ENCODE measurements at places on chromosomes 16 and 17.

GRCh38 chr16:30157214-30157613 is 26.2 kb upstream of the CORO1A start:
- no peak for DNase-seq

DNA sequence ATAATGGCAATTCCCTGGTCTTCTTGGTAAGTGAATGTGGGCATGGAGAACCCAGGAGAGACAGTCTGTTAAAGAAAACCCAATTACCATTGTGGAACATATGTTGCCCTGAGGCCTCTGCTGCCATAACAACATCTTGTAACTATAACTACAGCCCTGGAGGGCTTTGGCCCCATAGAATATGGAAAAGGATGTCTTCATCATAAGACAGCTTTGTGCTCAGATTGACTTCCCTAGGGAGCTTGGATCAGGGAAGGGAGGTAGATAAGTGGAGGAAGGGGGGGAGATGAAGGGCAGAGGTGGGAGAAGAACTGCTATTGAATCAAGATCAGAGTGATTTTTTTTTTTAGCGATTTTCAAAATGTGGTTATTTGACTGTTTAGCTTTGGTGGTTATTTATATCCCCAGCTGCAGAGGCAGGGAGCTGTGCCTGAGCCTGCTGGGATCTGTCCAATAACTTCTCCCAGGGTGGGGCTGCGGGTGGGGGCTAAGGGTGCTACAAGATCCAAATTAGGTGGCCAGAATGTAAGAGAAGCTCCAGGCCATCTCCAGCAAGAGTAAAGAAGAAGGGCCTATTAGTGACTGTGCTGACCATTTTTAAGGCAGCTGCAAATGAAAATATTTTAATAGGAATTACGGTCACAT is 5.3 kb upstream of the KAT7 start:
- DNase-seq, result no peak

- DNase-seq, result no peak
Observed at GRCh38 chr17:77749321-77749751, 209.2 kb upstream of the TNRC6C start.

- DNase-seq, result no peak
Observed at GRCh38 chr16:14331020-14331419, 259.9 kb downstream of the MRTFB start.

DNA sequence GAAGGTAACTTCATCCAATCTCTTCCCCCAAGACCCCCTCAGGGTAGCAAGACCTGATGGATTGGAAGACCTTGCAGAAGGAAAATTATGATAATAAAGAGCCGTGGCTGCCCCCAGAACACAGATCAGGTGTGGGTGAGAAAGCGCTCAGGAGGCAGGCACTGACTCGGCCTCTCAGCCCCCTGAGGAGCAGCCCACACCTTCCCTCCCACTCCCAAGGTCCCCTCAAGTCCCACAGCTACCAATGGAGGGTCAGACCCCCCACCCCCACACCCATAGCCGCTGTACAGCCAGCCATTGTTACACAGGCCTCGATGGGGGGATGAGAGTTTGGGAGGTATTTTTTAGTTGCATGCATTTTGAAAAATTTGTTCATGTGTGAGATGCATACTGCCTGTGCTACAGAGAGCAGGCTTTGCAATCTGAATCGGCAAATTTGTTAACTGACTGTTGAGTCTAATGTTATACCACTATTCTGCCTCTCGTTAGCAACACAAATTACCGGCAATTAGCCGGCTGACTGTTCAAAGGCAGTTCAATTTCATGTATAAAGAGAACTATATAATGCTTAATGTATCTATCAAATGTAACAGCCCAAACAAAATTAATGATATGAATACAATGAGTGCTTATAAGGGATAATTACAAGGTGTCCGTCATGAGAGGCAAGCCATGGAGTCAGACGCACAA is 211.7 kb downstream of the C16orf78 start:
- no peak for DNase-seq
